ENCODE measurements at places on chromosomes 2 and 18.
A peak's percentile ranks its signal among the peaks of the same experiment; 100 is the strongest.

GRCh38 chr2:145194673-145195072 is 674.8 kb upstream of the ZEB2 start:
- no peak for DNase-seq

DNA sequence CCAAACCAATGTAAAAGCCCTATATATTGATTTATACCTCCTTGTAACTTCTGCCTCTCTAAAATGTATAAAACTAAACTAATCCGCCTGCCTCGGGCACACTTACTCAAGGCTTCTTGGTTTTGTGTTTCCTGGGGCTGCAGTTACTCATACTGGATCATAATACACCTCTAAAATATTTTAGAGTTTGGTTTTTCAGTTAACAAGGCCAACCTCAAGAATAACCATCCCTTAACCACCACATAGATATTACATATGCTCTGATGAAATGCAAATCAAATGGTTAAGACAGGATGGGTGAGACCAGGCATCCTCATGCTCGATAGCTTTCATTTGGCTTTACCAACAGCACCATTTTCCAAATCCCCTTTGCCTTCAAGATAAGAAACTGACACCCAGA is 46.4 kb downstream of the UXS1 start:
- DNase-seq: no peak

DNA sequence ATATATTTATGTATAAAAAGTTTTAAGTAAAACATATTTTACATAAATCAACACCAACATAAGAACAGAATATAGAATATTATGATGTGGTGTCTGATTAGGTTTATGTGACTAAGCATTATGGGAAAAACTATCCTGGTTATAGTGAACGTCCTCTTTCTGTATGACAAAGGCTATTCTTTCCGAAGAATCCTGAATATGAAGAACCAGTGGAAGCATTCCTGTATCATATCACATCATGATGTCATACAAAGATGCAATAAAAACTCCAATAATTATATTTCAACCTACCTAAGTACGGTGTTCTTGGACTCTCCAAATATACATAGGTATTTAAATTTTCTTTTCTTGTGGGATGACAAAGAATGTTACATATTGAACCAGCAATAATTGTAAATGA is 37.5 kb upstream of the HDAC4 start:
- DNase-seq: no peak

- no peak for DNase-seq
These were observed 725 bp downstream of the SLC66A2 start for GRCh38 chr18:79950515-79951341.

- no peak for DNase-seq
These were observed 2.0 kb downstream of the NHEJ1 start for GRCh38 chr2:219158586-219158985.

- peak; percentile 67 for DNase-seq
These were observed 144.3 kb upstream of the SMAD7 start for GRCh38 chr18:49094979-49095632.
